ENCODE measurements at places on chromosomes 6 and 20.

- no peak for DNase-seq
Measured at GRCh38 chr6:113560908-113561307, 296.2 kb upstream of the MARCKS start.

DNA sequence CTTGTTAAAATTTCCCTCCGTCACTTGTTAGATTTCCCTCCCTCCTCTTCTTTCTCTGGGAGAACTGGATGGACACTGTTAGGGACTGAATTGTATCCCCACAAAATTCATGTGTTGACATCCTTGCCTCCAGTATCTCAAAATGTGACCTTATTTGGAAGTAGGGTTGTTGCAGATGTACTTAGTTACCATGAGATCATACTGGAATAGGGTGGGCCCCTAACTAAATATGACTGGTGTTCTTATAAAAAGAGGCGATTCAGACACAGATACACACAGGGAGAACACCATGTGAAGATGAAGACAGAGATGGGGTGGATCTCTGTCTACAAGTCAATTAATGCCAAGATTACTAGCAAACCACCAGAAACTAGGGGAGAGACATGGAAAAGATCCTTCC lies 139.5 kb downstream of the ALDH8A1 start:
- no peak for DNase-seq

DNA sequence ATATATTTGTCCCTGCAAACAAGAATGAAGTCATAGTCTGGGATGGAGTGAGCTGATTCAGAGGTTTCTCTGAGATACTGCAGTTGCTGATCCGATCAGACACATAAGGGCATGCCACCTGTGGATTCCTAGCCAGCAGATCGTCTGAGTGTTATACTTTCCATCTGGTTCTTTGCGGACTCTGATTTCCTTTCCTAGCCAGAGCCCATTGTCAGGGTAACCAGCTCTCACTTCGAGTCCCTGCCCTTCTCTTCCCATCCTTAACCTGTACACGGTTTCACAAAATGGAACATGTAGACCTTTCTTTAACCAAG lies 100.9 kb downstream of the TMEM200A start:
- no peak for DNase-seq

DNA sequence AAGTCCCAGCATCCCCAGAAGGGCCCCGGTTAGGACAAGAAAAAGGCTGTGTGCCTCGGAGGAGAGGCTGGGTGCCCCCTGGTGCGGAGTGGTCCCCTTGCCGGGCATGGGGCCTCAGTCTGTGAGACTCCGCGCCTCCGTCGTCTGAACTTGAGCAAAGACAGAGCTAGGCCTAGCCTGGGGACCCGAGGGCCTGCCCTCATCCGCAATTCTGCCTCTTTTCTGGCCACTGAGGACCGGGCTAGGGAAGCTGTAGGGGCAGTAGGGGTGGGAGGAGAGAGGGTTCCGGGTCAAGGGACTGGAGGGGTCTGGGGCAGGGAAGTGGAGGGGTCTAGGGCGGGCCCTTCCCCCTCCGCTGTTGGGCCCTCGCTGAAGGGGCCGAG lies 550 bp upstream of the HSPA12B start:
- DNase-seq, result no peak

GRCh38 chr6:107330168-107330567 lies 129.2 kb downstream of the PDSS2 start:
- DNase-seq, result no peak

GRCh38 chr6:168886964-168887363 lies 366.7 kb downstream of the THBS2 start:
- no peak for DNase-seq

DNA sequence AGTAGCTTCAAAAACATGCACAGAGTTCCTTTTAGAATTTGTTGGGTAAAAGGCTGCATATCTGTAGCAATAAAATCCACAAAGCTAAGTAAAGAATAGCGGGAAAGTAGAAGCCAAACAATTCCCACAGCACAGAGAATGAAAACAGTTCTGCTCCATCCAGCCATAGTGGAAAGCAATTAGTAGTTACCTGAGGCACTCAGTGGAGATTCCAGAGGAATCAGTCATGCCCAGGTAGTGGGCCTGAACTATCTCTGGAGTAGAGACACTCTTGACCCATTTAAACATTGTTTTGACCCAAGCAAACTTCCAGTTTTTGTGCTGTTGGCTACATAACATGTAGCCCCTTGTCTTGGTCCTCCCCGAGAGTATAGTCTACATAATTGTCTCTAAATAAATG lies 559.5 kb upstream of the PTCHD4 start:
- DNase-seq, result no peak

DNA sequence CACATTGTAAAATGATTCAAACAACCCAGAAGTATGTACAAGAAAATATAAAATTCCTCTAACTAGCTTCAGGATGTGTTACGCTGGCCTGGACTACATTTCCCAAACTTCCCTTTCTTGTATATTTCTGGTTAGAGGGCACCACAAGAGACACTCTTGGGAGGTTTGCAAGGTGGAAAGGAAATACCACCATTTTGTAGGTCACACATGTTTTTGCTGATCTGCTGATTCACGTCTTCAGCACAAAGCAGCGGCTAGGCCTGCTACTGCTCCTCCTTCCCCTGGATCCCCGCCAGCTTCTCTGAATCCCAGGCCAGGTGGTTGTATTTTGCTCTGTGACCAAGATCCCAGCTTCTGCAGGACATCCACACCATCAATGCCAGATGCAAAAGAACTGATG lies 104.2 kb downstream of the AGPAT4 start:
- no peak for DNase-seq

DNA sequence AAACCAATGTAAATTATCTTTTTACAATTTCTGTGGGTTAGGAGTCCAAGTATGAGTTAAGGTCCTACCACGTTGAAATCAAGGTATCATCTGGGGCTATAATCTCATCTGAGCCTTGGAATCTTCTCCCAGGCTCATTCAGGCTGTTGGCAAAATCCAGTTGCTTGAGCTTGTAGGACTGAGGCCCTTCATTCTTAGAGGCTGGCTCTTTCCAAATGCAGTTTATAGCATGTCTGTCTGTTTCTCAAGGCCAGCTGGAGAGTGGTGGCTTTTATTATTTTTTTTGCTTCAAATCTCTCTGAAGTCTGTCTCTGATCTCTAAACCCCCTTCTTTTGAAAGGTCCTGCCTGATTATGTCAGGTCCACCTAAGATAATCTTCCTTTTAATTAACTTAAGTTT lies 177.2 kb upstream of the ASCC3 start:
- DNase-seq, result no peak

DNA sequence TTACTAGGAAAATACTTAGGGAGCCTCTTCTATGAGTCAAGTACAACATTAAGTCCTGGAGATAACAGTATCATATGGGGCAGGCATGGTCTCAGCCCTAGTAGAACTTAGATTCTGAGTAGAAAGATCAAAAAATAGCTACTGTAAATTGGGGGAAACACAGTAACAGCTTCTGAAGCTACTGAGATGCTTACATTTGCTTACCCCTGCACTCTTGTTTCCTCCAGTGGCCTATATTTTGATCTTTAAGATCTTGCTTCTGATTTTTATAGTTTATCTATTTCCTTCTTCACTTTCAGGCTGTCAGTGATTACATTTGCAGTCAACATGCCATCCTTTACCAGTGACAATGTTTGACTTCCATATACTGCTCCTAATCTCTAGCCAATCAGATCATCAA lies 35.3 kb downstream of the HIVEP2 start:
- DNase-seq, result no peak

GRCh38 chr6:112931832-112932231 lies 584.7 kb downstream of the RFPL4B start:
- no peak for DNase-seq

- DNase-seq, result no peak
Measured at GRCh38 chr6:140002396-140003022, 628.1 kb upstream of the CITED2 start.

- DNase-seq, result no peak
Measured at GRCh38 chr6:26743157-26743821, 83.7 kb upstream of the ZNF322 start.

- DNase-seq, result no peak
Measured at GRCh38 chr6:157403686-157404051, 22.7 kb downstream of the ZDHHC14 start.

DNA sequence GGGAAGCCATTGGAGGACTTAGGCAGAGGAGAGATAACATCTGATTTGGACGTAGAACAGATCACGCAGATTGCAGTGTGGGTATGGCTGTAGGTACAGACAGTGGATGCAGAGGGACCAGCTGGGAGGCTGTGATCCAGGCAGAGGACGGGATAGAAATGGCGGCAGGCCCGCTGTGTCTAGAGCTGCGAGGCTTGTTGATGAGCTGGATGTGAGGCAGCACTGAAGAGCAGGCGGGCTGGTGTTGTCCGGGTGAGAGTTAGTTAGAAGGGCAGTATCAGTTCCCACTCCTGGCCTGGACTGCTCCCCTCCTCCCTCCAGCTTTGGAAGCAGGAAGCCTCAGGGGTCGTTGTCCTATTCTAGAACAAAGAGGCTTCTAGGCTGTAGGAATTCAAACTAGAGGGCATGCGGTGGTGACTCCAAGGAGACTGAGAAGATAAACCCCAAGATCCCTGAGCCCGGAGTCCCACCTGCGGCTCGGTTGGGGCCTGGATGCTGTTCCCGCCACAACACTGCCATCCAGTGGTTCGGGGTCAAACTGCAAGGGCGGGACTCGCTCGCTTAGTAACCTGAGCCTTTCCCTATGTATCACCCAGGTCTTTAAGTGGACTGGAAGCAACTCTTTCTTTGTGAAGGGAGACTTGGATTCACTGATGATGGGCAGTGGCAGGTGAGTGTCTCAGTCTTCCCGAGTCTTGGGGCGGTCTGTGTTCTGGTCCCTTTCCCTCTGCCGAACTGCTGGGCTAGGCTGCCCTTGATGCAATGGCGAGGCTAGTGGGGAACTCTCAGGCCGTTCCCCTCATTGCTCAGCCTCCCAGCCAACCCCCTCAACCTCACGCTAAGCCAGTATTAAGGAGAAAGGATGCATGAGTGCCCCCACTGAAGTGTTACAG lies 11.2 kb downstream of the TLDC2 start:
- no peak for DNase-seq

DNA sequence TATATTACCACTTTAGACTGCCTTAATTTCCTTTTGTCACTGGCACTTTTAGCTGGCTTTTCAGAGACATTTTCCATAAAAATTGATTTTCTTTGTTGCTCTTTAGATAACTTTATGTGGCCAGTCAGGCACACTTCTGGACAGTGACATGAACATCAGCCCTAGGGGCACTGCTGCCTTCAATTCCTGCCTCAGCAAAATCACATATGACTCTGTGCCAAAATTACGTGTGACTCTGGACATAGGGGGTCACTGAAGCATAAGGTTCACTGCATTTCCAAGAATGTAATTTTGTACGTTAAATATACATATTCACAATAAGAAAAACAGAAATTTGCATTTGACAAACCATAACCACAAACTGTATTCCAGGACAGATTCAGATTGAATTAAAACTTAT lies 66.5 kb downstream of the ESF1 start:
- no peak for DNase-seq
